Central memory CD4-positive, alpha-beta T cell (primary cell): ENCODE measurements at places on chromosomes 11 and 22.

GRCh38 chr11:5626196-5626595 is 1.4 kb downstream of the TRIM34 start:
- no peak for DNase-seq

DNA sequence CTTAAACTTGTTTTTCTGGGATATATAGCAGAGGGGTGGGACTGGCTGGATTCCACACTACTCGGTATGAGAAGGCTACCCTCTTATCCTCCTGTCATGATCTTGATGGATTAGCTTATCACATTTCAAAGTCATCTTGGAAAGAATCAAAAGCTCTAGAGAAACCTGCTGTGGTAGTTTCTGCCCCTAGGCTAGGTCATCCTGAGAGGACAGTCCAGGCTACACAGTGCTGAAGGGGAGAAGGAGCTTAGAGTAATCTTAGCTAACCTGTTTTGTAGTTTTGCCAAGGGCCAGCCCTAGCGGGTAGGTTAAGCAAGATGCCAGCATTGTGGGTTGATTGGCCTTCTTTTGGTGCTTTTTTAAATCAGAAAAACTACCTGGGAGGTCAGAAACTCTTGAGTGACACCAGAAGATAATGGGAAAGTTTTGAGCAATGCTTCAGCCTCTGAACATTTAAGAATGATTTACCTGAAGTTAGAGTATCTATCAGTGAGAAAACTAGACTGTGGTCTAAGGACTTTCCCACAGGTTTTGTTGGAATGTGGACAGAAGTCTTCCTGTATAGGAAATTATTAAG is 21.3 kb downstream of the PIWIL4 start:
- DNase-seq = no peak

DNA sequence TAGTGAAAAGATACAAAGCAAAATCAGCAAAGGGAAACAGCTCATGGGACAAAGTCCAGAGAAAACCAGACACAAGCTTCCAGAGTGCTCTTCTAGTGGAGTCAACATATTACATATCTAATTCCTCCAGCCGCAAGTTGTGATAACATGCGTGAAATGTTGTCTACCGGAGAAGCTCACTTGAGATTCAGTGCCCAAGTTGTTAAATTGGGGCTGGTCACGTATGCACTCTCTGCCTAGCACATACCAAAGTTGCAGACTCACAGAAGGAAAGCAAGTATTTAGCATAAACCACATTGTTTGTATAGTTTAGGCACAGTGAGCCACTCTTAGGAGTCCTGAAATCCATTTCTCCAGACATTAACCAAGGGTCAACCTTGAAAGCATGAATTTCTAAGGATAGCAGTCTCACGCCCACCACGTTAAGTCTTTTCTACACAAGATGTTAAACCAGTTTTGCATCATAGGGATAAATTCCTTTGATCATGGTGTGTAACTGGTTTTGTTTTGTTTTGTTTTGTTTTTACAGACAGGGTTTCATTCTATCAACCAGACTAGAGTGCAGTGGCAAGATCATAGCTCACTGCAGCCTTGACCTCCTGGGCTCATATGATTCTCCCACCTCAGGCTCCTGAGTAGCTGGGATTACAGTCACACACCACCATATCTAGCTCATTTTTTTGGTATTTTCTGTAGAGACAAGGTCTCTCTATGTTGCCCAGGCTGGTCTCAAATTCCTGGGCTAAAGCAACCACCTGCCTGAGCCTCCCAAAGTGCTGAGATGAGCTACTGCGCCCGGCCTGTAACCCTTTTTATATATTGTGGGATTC is 39.5 kb upstream of the EP300 start:
- no peak for DNase-seq

DNA sequence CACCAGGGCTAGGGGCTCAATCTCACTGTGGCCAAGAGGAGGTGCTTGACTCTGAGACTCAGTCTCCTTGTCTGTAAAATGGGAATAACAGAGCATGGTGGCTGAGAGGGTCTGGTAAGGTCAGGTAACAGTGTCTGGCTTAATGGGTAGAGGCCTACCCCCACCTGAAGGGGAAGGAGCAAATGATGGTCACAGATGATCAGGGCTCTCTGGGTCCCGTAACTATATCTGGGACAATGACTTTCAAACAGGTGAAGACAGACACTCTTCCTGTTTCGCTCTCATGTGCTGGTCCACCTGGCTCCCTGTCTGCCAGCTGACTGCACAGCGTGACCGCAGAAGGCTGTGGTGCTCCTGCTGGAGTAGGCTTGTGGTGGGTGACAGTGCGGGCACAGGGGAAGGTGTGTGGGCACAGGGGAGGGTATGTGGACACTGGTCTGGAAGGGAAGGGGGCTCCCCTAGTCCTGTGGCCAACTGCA is 4.0 kb downstream of the A4GALT start:
- DNase-seq = no peak

GRCh38 chr11:134244593-134244992 is 8.6 kb downstream of the THYN1 start:
- no peak for DNase-seq

- DNase-seq = no peak
These were observed 79.6 kb upstream of the NECTIN1 start for GRCh38 chr11:119808407-119809185.

DNA sequence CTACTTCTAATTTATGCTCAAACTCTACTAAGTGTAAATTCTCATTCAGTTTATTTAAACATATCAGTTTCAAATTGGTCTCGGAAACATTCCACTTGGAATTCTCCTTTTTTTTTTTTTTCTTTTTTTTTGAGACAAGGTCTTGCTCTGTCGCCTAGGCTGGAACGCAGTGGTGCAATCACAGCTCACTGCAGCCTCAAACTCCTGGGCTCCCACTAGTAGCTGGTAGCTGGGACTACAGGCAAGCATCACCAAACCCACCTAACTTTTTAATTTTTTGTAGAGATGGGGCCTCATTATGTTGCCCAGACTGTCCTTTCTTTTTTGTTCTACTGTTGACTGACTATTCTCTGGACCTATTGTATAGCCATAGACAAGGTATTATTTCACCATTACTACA is 33.3 kb upstream of the CCDC81 start:
- no peak for DNase-seq

- DNase-seq = no peak
These were observed 3.9 kb downstream of the CNIH2 start for GRCh38 chr11:66281776-66282467.

GRCh38 chr11:132539590-132540368 is 992.5 kb downstream of the OPCML start:
- DNase-seq = no peak

- no peak for DNase-seq
These were observed 34.3 kb downstream of the APIP start for GRCh38 chr11:34881900-34882299.

- DNase-seq = peak; percentile 49
These were observed 15.3 kb downstream of the IL10RA start for GRCh38 chr11:118001494-118001971.

DNA sequence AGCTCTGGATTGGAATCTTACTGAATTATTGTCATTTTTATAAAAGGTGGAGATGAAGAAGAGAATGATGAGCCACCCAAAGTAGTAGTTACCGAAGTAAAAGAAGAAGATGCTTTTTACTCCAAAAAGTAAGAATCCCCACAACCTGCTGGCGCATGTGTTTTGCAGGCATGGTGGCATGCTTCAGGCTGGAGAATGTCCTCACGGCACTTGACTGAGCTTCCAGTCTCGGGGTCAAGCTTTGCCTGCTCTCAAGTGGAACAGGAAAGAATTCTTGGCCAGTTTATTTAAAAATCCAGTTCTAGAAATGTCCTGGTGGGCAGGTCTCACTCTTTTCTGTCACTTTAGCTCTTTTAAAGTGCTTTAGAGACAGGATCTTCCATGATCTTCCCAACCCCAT is 17.5 kb downstream of the NUP50 start:
- no peak for DNase-seq

- no peak for DNase-seq
These were observed 9.9 kb upstream of the CACNG2 start for GRCh38 chr22:36713436-36713835.

GRCh38 chr11:64089027-64089360 is 53.3 kb downstream of the FLRT1 start:
- DNase-seq = no peak

GRCh38 chr11:13073119-13073981 is 64.2 kb downstream of the RASSF10 start:
- no peak for DNase-seq

DNA sequence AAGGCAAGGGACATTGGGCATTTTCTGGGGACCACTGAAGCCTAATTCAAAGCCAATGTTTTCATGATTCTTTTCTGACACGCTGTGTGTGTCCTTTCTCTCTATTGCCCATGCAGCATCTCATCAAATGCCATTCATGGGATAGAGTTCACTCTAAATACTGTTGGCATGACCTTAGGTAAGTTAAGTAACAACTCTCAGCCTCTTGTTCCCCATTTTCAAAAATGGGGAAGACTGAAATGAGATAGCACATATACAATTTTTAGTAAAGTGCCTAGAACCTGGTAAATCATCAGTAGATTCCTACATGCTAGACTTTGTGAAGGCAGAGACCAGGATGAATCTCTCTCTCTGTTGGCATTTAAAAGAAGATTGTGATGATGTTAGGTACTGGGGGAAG is 12.7 kb upstream of the OR52K2 start:
- no peak for DNase-seq

- DNase-seq = no peak
These were observed 1.1 kb upstream of the GCAT start for GRCh38 chr22:37806409-37807333.

DNA sequence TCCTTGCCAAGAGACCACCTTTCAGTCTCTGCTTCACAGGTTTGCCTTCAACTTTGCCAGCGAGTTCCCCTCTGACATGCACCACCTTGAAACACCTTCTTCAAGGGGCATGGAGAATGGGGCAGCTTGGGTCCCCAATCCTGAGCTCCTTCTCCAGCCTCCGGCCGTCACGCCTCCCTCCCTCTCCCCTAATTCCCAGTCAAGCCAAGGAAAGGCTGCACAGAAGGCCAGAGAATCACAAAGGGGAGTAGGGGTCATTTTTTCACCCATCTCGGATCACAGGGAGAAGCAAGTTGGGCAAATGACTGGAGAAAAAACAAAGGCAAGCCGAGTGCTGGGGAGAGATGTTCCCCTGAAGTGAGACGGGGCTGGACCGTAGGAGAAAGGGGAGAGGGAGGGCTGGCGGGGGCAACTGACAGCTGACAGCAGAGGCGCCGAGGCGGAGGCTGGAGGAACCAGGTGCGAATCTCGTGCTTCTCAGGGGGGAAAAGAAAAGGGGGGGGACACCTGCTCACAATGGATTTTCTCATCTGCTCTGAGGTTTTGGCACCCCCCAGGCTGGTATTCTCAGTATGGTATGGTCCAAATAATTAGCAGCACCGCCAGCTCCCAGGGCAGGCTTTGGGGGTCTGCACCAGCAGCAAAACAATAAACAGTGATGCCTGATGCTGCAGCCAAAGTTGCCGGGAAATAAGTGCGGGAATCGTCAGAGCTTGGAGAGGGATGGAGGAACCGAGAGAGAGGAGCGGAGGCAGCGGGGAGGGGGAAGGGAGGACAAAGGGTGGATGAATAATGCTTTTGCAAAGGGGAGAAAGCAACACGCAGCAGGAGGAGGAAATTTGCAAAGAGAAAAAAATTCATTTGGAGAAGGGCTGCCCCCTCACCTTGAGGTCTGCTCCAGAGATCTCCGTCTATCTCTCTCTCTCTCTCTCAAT is 644 bp downstream of the YPEL4 start:
- no peak for DNase-seq

DNA sequence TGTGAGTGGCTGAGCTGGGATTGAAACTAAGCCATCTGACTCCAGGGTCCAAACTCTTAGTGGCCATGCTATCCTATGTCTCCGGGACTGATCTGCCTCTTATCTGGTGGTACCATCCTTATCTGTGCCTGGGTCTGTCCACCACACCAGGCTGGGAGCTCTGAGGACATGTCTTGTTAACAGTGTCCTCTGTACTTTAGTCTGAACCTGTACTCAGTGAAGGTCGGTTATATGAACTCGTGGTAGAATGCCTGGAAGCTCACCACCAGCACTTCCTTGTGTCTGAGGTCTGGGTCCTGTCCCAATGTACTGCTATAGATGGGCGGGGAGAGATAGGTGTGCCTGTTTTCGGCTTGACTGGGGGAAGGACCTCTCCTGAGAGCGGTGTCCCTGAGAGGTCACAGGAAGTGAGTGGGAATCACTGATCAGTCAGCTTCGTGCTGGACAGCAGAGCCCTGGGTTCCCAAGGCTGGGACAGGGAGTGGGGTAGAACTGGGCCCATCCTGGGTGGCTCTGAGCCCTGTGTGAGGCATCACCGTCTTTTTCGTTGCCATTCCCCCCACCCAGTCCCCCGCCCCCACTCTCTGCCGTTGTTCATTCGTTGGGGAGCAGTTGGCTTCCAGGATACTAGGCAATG is 8.9 kb downstream of the MYO7A start:
- DNase-seq = no peak

GRCh38 chr22:29022101-29022817 is 39.4 kb downstream of the C22orf31 start:
- DNase-seq = no peak

- DNase-seq = no peak
These were observed 68.3 kb upstream of the NAV2 start for GRCh38 chr11:19644316-19644715.

DNA sequence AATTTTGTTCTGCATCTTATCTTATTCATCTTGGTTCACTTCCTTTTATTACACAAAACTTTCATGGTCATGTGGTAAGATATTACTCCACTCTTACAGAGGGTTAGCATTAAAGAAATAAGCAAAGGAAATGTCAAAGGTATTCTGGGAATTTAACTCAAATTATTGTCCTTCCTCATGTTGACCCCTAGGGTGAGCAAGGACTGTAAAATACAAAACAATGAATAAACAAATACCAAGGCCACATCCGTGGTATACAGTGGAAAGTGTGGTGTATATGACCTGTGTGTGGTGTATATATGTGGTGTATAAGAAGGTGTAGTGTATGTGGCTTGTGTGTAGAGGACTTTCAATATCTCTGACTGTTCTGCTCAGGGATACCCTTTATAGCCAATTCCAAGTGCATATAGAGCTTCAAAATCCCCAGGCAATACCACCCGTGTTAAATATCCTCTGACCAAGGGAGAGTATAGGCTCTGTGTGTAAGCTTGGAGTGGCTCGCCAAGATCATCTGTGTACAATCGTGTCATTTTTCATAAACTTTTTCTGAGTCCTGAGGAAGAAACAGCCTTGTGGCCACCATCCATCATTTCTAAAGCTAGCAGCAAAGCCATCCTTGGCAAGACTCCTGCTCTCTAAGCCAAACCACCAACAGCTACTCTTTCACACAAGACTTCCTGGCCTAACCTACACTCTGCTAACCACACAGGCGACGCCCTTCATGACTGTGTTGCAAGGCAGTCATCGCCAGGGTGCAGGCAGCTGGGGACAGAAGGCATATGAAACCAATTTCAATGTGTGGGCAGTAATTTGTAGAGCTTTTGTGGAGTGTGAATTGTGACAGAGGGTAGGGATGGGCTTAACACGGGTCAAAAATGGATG is 548.0 kb downstream of the ETS1 start:
- DNase-seq = peak; percentile 82
